ENCODE measurements at places on chromosomes 6 and 20. TPM values are rescaled to one million over a fixed set of nuclear protein-coding genes. Genes with fewer than 3 reads are reported as not detected.

LY6G6C gene
- total RNA-seq: not detected

MAFB gene
- 5.9 TPM for total RNA-seq

DSE gene
- 24.3 TPM for total RNA-seq

RNF39 gene
- total RNA-seq: not detected

ATP6V1G2 gene
- 0.33 TPM for total RNA-seq

FOXF2 gene
- 0.10 TPM for total RNA-seq

PGBD1 gene
- 7.8 TPM for total RNA-seq

MAP7 gene
- total RNA-seq: 0.65 TPM

RHAG gene
- total RNA-seq: not detected

GNRH2 gene
- total RNA-seq: 0.57 TPM

SLC35F1 gene
- total RNA-seq: under 0.01 TPM

LY6G6D gene
- total RNA-seq: not detected

THEMIS gene
- not detected for total RNA-seq

OPRL1 gene
- total RNA-seq: 1.3 TPM

R3HDML gene
- not detected for total RNA-seq

CAGE1 gene
- total RNA-seq: not detected

SH3BGRL2 gene
- 33.1 TPM for total RNA-seq

IL17F gene
- not detected for total RNA-seq

TRIM40 gene
- not detected for total RNA-seq

HLA-DQA1 gene
- total RNA-seq: not detected
